Activated CD4-positive, alpha-beta memory T cell treated with anti-CD3 and anti-CD28 coated beads, Interleukin-2, amount 10 ng/mL, durations not matched to agents 7 days and 5 days (primary cell): ENCODE measurements at places on chromosomes 4 and X. TPM values are rescaled to one million over a fixed set of nuclear protein-coding genes. Genes with fewer than 3 reads are reported as not detected.

- no peak overlapping the region for H3K27ac ChIP-seq
- no peaks in the 10 kb centered on the region for H3K4me1 ChIP-seq
These were observed 138.8 kb upstream of the VCX start for GRCh38 chrX:7704205-7704604.

GRCh38 chr4:945274-946102, 13.2 kb downstream of the TMEM175 start:
- H3K4me3 ChIP-seq, result no peak overlapping the region
- H3K36me3 ChIP-seq, result no peaks in the 10 kb centered on the region
- no peaks in the 10 kb centered on the region for H3K4me1 ChIP-seq

The TAPT1 gene
- total RNA-seq, result 44.2 TPM

The CHRDL1 gene
- total RNA-seq, result not detected

DNA sequence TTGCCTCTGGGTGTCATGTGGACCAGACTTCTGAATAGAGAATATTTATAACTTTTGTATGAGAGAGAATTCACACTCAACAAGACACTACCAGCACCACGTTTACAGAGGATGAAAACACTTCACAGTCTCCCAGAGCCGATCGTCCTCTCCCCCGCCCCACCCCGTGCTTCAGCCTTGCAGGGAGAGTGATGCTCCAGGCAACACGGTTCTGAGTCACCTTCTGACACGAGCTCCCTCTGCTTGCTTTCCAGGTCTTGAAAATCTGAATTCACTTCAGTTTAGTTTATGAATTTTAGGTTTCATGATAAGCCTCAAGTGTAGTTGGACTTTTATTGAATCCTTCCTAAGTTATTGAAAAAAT, 59.8 kb downstream of the CPLX1 start:
- DNase-seq, result no peak
- peaks cover 65% of the 10 kb centered on the region for H3K36me3 ChIP-seq
- no peak overlapping the region for H3K4me3 ChIP-seq
- no peaks in the 10 kb centered on the region for H3K27me3 ChIP-seq
- peaks cover 28% of the 10 kb centered on the region for H3K4me1 ChIP-seq

The MAGEA6 gene
- total RNA-seq, result not detected

DNA sequence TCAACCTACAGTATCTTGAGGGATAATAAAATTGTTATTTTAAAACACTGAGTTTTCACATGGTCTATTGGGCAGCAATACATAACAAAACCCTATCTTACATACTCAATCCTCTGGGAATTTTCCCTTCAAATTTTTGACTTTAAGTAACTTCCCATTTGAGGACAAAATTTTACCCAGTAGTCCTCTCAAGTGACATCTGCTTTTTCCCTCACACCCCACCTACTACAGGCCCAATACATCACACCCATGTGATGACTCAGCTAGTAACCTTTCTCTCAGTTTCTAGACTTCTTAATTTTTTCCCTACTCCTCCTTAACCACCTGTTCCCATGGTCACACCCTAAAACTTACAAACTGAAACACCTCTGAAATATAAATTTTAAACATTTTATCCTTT, 12.2 kb upstream of the RAP1GDS1 start:
- DNase-seq, result no peak
- H3K4me1 ChIP-seq, result peaks cover 6% of the 10 kb centered on the region

GRCh38 chr4:139455126-139455538, 1.2 kb downstream of the RAB33B start:
- peaks cover 22% of the 10 kb centered on the region for H3K36me3 ChIP-seq
- peak overlapping the region; percentile 93 for H3K4me3 ChIP-seq
- peaks cover 69% of the 10 kb centered on the region for H3K4me1 ChIP-seq
- DNase-seq, result no peak
- H3K27me3 ChIP-seq, result no peaks in the 10 kb centered on the region
- H3K27ac ChIP-seq, result no peak overlapping the region

DNA sequence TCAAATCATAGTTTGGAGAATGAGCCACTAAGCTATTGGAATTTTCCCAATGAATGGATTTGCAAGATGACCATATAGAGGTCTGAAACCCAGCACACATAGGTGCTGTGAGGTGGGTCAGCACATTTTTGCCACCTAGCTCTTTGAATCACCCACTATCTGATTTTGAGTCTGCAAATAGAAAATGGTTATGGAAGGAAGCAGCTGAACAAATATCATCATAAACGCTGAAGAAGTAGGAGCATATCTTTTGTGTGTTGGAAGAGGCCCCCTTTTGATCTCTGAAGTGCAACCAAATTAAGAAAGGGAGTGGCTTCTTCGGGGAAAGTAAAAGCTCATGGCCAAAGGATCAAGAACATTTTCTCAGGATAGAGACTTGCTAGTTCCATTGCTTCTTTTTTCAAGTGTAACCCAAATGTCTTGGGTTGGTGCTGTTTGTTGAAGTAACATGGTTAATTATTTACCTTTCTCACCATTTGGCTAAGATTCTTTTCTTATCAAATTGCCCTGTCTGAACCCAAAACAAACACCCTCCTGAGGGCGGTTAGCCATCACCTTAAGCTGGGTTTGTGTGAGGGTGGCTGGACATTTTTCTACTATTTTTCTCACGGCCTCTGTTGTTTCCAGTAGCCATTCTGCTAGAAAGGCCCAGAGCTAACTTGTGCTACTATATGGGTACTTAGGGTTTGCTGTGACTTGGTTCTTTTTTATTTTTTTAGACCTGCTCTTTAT, 18.4 kb upstream of the SORBS2 start:
- no peak overlapping the region for H3K27ac ChIP-seq
- H3K4me1 ChIP-seq, result no peaks in the 10 kb centered on the region
- no peaks in the 10 kb centered on the region for H3K27me3 ChIP-seq
- no peak overlapping the region for H3K4me3 ChIP-seq

The VEGFD gene
- total RNA-seq, result not detected

GRCh38 chr4:1045595-1046201, 34.3 kb downstream of the FGFRL1 start:
- H3K36me3 ChIP-seq, result no peaks in the 10 kb centered on the region
- H3K4me3 ChIP-seq, result no peak overlapping the region
- peaks cover 2% of the 10 kb centered on the region for H3K27me3 ChIP-seq
- H3K4me1 ChIP-seq, result no peaks in the 10 kb centered on the region
- H3K27ac ChIP-seq, result no peak overlapping the region
- DNase-seq, result no peak

The SLITRK2 gene
- not detected for total RNA-seq

DNA sequence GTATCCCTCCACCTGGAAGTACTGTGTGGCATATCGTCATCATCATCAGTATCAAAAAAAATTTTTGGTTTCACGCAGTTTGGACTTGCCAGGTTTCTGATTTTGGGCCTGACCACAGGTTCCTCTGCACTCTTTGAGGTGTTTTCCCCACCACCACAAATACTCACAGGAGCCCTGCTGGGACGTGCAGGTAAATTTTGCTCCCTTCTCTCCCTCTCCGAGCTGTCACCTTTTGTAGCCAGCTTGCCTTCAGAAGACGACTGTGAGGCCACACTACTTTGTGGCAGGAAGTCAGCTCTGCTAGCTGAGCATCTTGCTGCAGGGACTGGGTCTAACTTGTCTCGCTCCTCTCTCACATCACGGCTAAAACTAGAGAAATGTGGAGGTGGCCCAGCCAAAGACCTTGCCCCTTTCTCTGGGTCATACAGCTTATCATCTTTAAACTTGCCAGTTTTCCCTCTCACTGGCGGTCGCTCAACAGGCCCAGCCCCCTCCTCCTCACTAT, 2.8 kb downstream of the PJA1 start:
- H3K27me3 ChIP-seq, result no peaks in the 10 kb centered on the region
- no peak overlapping the region for H3K4me3 ChIP-seq
- H3K27ac ChIP-seq, result peak overlapping the region; percentile 40
- peaks cover 17% of the 10 kb centered on the region for H3K36me3 ChIP-seq
- no peak for DNase-seq
- H3K4me1 ChIP-seq, result peaks cover 30% of the 10 kb centered on the region

The FGD1 gene
- 0.08 TPM for total RNA-seq

GRCh38 chrX:10505726-10506125, 114.7 kb downstream of the MID1 start:
- H3K27ac ChIP-seq, result no peak overlapping the region
- no peak for DNase-seq
- no peaks in the 10 kb centered on the region for H3K27me3 ChIP-seq
- no peaks in the 10 kb centered on the region for H3K36me3 ChIP-seq
- no peak overlapping the region for H3K4me3 ChIP-seq
- no peaks in the 10 kb centered on the region for H3K4me1 ChIP-seq

DNA sequence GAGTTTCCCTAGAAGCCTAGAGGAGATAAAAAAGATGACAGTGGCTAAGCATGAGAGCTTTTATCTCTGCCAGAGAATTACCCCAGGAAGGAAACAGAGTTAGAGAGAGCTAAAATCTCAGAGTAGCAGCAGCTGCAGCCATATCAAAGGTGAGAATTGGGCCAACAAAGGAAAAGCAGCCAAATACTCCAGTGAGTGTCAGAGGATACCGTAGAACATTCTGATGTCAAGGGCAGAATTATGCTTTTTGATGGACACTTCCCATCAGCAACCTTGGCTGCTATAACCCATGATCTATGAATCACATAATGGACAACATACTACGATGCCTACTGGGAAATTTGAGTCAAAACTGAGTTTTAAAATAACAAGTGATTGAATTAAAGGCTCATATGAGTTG, 405.8 kb upstream of the CPEB2 start:
- no peak for DNase-seq
- no peaks in the 10 kb centered on the region for H3K27me3 ChIP-seq
- no peak overlapping the region for H3K27ac ChIP-seq
- no peaks in the 10 kb centered on the region for H3K36me3 ChIP-seq
- H3K4me3 ChIP-seq, result no peak overlapping the region
- H3K4me1 ChIP-seq, result no peaks in the 10 kb centered on the region

The NOX1 gene
- not detected for total RNA-seq

DNA sequence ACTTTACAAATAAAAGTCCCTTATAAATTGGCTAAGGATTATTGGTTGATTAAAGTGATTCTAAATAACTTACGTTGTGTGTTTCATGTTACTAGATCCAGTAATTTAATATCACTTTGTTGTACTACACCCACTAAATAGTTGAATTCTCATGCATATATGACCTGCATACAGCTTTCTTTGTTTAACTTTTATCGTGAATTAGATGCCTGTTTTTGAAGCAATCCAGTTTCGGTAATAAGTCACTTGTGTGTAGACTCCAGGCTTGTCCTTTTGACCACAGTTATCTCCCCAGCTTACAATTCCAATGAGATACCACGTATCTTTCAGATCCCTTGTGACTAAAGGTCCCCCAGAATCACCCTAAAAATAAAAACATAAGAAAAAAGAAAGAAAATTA, 27.3 kb upstream of the TMPRSS11D start:
- no peak for DNase-seq
- no peak overlapping the region for H3K4me3 ChIP-seq
- no peaks in the 10 kb centered on the region for H3K4me1 ChIP-seq
- H3K27me3 ChIP-seq, result peaks cover 19% of the 10 kb centered on the region
- no peaks in the 10 kb centered on the region for H3K36me3 ChIP-seq
- H3K27ac ChIP-seq, result no peak overlapping the region

- H3K27me3 ChIP-seq, result no peaks in the 10 kb centered on the region
- H3K4me3 ChIP-seq, result no peak overlapping the region
- H3K4me1 ChIP-seq, result no peaks in the 10 kb centered on the region
- no peaks in the 10 kb centered on the region for H3K36me3 ChIP-seq
- no peak overlapping the region for H3K27ac ChIP-seq
These were observed 144.5 kb downstream of the APBB2 start for GRCh38 chr4:41069838-41070237.

GRCh38 chr4:77453911-77454310, 151.7 kb upstream of the CXCL13 start:
- no peak overlapping the region for H3K4me3 ChIP-seq
- peaks cover 2% of the 10 kb centered on the region for H3K27me3 ChIP-seq
- no peaks in the 10 kb centered on the region for H3K4me1 ChIP-seq
- no peak for DNase-seq
- no peak overlapping the region for H3K27ac ChIP-seq
- H3K36me3 ChIP-seq, result no peaks in the 10 kb centered on the region

- no peak for DNase-seq
- no peaks in the 10 kb centered on the region for H3K27me3 ChIP-seq
- no peak overlapping the region for H3K27ac ChIP-seq
- peaks cover 12% of the 10 kb centered on the region for H3K36me3 ChIP-seq
These were observed 7.4 kb downstream of the ARHGAP10 start for GRCh38 chr4:147739239-147739823.

The PTPN13 gene
- total RNA-seq, result 5.3 TPM
